ENCODE measurements at places on chromosomes 1 and 21.

DNA sequence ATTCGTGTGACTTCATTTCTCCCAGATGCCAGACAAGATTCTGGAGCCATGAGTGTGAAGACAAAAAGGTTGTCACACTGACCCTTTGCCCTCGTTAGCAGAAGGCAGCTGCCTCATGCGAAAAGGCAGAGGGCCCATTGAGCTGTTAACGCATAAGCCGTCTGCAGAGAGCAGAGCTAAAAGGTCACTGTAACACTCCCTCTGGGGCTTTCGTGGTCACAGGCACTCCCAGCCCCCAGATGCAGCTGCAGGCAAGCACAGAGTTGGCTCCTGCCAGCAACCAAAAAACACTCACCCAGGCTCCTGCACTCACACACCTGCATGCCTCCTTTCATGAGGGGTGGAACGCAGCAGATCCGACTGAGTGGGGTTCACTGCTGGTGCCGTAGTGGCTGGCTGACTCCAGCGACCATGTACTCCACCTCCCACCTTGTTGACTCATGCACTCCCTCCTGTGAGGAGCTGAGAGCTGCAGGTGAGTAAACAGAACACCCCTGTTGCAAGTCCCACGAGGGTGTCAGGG is 287.5 kb downstream of the SMYD3 start:
- DNase-seq, result no peak

DNA sequence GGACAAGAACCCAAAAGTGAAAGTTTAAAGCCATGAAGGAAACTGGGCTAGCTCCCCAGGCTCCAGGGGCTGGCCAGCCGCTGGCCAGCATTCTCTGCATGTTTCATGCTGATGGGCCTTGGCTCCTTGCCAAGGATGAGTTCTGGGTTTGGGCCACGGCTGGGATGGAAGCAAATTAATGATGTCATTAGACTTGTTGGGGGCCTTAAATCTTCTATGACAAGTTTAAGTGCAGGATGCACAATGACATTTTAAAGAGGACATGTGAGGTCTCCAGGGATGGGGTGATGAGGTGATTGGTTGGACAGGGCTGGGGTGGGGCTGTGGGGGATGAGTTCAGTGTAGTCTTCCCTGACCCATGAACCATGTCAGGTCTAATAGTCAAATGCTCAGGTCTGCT is 199.6 kb downstream of the TRABD2B start:
- DNase-seq, result no peak

DNA sequence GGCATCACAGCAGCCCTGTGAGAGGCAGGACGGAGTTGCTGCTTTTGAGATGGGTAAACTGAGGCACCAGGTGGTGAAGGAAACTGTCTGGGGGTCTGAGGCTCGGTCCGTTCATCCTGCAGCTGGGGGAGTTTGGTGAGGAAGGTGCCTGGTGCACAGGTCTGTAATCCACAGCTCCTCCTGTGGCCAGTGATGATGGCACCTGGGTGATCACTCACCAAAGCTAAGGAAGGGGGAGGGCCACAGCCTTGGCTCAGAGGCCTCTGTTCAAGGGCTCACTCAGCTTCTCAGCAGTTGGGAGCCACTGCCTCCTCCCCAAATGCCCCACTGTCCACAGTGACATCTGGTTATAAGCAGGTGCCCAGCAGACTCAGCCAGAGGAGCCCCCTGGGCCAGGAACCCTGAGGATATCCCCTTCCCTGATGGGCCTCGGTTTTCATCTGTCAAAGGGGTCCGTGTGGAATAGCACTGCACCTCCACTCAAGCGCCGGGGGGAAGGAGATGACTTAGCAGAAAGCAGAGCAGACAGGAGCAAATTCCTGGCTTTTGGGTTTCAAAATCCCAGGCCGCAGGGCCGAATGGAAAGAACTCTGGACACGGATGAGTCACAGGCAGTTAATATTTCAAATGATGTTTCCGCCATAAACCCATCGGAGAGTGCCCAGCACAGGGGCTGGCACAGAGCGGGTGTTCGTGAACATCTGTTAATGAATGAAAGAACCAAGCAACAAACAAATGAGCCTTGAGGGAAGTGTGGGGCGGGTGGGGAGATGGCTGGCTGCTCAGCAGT is 82.8 kb downstream of the DMRTB1 start:
- DNase-seq, result no peak

- peak; percentile 78 for DNase-seq
Measured at GRCh38 chr21:39125752-39126485, 57.3 kb downstream of the PSMG1 start.

DNA sequence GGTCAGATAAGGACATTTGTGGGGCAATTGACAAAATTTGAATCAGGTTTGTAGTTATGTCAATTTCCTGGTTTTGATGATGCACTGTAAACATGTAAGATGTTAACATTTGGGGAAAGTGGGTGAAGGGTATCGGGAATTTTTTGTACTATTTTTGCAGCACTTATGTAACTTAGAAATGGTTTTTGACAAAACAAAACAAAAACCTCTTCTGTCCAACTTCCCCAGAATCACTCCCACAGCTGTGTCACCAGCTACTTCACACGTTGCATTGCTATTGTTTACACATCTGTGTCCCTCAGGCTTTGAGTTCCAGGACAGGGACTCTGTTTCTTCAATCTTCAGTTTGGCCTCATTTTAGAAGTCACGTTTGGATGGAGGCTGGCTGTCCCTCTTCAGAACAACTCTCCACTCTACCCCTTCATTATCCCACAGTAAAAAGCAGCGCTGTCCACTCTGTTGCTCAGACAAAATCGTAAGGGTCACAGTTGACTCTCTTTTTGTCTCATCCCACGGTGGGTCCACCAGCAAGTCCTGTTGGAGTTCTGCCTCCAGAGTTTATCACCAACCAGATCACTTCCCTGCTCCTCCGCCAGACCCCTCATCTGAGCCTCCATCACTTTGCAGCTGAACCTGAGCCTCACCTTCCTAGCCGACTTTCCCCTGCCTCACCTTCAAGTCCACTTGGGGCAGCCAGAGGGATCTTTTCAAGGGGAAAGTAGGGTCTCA is 63.2 kb downstream of the NENF start:
- DNase-seq, result no peak

DNA sequence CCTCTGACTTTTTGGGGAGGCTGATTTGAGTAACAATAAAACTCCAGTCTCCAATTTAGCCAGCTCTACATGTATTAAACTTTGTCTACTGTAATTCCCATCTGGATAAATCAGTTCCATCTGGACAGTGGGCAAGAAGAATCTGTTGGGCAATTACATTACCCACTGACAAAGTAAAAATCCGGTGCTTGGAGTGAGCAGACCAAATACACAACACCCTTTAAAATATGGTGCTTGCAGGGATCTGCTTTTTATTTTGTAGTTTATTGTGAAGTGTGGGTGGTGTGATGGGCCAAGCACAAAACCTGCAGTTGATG is 8.9 kb upstream of the CD55 start:
- no peak for DNase-seq

DNA sequence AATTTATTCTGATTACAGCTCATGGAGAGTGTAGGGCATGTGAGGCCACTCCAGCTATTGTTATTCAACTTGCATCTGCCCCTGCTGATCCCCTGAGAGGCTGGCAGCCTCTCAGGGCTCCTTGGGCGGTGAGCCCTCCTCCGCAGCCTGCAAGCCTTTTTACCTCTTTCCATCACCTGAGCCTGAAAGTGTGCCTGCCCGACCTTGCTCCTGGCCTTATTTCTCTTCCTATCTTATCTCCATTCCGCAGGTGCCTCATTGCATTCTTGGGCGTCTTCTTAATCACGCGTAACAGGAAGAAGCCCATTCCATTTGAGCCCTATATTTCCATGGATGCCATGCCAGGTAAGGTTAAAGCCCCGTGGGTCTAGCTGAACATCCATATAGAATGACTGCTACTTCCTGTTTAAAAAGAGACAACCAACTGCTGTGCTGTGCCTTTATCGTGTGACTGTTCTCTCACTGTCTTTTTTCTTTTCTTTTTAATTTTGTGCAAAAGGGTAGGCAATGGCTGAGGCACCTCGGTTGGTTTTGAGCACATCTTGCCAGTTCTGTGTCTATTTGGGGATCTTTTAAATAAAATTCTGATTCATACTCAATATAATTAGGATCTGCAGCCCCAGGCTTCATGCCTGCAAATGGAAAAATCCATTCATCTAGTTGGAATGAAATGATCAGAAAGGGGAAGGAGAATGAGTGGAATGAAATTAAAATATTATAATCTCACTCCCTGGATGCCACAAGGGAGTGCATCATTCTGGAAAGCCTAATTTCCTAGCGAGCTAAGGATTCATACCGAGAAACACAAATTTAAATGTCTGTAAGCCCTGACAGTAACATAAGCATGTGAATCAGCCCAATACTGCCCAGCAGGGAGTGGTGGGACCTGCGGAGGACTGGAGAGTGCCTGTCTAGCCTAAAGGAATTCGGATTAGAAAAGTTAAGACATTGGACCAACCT is 38.6 kb upstream of the RCAN3 start:
- no peak for DNase-seq

DNA sequence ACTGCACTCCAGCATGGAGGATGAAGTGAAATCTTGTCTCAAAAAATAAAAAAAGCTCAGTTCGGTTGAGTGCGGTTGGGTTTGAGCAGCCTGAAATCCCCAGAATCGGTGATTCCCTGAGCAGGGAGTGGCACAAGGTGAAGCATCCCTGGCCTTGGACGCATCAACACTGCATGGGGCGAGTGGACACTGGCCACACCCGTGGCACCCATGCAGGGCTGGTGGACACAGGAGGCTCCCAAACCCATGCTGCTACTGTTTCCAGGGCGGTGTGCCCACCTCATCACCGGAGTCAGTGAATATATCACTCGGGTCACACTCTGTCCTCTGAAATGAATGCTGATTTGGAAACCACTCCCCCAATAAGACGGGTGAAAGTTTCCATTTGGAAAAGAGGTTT is 53.4 kb upstream of the ACTRT2 start:
- DNase-seq, result no peak

GRCh38 chr1:18999359-18999758 is 42.9 kb upstream of the IFFO2 start:
- no peak for DNase-seq

DNA sequence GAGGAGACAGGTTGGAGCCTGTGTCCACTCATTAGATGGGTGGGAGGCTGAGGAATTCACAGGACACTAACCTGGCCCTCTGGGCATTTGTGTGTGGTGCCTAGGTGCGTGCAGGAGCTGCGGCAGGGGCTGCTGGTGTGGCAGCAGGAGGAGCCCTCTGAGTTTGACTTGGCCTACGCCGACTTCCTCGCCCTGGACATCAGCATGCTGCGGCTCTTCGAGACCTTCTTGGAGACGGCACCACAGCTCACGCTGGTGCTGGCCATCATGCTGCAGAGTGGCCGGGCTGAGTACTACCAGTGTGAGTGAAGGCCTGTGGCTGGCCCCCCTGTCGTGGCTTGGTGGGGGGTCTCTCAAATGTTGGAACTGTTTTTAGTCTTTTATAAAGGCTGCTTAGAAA is 3.6 kb downstream of the XKR8 start:
- no peak for DNase-seq

- no peak for DNase-seq
Measured at GRCh38 chr1:108699375-108700332, 7.5 kb downstream of the PRPF38B start.

DNA sequence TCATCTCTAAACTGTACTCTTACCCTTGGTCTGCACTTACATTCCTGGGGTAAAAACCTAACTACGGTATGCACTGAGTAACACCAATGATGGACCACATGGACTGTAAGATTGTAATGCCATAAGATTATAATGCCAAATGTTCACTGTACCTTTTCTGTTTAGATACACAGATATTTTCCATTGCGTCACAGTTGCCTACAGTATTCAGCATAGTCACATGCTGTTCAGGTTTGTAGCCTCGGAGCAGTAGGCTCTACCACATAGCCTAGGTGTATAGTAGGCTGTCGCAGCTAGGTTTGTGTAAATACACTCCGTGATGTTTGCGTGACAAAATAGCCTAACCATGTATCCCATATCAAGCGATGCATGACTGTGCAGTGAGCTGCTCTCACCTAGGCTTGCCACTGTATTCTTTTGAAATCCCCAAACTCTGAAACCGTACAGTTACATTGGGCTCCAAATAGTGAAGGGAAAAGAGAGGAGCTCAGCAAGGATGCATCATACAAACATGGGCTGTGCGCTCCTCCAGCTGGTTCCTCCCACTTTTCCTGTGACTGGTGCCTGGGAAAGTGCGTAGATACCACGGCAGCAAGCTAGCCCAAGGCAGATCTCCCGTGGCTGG is 35.2 kb downstream of the CFAP57 start:
- peak; percentile 71 for DNase-seq

All from kidney capillary endothelial cell (primary cell).